Hippocampal formation (tissue), 2 donors: ENCODE measurements at places on chromosomes 3 and 15.

- DNase-seq, result no peak
Measured at GRCh38 chr3:178342111-178342510, 194.1 kb upstream of the KCNMB2 start.

GRCh38 chr3:190265796-190266195, 56.5 kb downstream of the CLDN1 start:
- no peak for DNase-seq

- DNase-seq, result no peak
Measured at GRCh38 chr3:125115640-125116039, 59.8 kb upstream of the HEG1 start.

DNA sequence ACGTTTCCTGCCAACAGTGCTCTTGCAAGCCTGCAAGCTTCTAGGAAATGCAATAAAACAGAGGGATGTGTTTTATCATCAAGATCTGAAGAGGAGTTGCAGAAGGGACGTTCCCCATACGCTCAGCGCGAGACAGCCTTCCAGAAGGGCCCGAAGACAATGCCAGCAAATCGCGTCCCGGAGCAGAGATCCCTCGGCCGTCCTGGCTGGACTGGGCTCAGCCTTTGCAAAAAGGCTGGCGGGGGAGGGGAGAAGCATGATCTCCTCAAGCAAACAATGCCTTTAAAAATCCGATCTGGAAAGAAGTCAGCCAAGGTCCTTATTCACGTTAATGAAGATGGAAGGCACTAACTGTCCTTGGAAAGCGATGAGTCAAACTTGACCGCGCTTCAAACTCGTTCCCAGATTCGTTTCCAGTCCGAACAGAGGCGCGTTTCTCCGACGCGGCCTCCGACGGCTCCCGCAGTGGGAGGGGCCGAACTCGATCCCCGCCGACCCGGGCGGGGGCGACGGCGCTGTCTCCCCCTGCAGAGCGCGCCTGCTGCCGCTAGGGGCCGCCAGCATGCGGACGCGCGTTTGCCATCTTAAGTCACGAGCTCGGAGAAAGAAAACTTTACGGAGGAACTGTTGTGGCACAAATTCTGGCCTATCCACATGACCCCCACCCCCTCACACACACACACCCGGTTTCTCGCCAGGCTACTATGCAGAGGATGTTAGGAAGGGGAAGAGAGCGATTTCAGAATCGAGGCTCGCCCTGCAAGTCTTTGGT, 5.5 kb downstream of the BCL6 start:
- peak; percentile 78 for DNase-seq

DNA sequence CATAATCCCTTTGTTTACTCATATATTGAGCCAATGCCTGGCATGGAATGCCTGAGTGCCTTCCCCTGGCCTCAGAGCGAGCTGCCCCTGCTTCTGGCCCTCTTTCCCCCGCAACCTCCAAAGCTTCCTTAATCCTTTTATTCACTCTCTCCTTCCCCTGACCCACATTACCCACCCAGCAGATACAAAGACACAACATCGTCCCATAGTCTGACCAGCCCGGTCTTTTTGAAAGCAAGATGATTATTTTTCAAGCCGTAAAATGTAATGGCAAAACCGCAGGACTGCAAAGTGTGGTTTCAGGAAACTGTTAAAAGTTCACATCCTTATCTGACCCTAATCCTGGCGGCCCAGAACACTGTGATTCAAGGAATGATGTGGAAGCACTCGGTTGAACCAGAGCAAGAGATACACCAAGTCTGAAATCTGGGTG, 78.4 kb upstream of the LRTM1 start:
- no peak for DNase-seq

DNA sequence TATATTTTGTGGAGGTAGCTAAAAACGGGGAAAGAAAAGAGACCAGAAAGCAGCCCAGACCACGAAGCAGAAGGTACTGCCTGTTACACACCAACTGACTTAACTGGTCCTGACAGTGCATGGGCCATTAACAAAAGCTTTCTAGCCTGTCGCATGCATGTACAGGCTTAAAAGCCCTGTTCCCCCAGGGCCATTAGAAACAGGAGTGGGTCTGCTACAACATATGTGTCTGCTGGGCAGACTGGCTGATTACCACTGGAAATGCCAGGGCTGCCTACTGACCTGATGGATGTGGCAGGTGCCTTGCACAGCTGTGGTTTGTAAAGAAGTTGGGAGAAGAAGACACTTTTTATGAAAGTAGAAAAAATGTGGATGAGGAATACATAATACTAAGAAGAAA, 137.4 kb downstream of the GAP43 start:
- no peak for DNase-seq

GRCh38 chr3:18513091-18513490, 88.0 kb upstream of the SATB1 start:
- DNase-seq, result no peak

GRCh38 chr15:69422336-69422895, 8.3 kb downstream of the KIF23 start:
- DNase-seq, result no peak

DNA sequence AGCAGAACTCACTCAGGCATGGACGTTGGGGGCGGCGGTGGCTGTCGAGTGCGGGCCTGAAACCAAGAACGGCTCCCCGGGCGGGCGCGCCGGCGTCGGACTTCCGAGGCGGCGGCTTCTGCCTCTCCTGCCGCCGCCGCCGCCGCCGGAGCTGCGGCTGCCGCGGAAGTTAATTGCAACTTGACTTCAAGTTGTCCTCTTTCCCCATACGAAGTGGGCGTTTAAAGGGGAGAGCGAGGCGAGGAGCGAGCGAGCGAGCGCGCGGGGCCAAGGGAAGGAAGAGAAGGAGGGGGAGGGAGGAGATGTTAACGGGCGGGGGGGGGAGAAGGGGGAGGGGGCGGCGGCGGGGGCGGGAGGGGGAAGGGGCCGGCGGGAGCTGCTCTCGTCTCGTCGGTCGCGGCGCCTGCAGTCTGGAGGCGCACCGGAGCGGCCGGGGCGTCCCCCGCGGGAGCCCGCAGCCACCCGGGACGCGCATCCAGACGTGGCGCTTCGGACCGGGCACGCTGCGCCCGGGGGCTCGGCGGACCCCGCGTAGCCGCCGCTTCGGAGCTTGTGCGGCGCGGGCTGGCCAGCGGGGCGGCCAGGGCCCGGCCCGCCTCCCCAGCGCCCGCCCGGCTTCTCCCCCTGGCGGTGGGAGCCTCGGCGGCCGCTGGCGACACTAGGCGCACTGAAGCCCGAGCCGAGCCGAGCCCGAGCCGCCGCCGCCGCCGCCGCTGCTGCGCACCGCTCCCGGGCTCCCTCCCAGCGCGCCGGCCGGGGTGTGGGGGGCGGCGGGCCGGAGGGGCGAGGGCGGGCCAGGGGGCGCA, 19.7 kb upstream of the SATB1 start:
- peak; percentile 51 for DNase-seq

- no peak for DNase-seq
Measured at GRCh38 chr3:131526801-131527347, 24.1 kb upstream of the MRPL3 start.

- DNase-seq, result no peak
Measured at GRCh38 chr15:63146684-63147083, 10.6 kb downstream of the RPS27L start.

DNA sequence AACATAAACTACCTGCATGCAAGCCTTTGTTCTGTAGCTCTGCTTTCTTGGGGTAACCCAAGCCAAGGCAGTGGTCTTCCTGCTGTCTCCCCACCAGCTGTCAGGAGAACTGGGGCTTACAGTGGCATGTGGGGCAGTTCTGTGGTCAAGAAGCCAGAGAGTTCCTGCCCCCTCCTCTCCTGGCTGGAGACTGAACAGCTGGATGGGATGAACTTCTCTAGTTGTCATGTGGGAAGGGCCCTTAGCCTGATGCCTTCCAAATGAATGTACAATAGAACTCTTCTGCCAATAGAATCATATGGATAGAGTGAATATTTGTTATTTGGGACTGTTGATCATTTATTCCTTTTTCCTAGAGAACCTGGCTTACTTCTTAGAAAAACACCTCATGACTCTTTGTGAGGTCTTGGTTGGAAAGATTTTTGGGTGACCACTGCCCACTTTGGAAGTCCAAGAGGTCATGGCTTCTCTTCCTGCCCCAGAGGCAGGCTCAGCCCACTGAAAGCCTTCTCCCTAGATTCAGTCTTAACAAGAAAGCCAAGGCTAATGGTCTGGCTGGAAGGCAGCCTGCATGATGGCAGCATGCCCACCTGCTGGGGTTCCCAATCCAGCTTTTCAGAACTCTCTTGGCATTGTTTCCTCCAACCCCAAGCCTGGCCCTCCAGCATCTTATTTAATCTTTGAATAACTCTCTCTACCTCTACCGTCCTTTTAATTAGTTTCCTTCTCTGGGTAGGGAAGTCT, 462.9 kb upstream of the PROK2 start:
- peak; percentile 41 for DNase-seq

GRCh38 chr3:125289429-125289981, 77.0 kb upstream of the SLC12A8 start:
- no peak for DNase-seq

- no peak for DNase-seq
Measured at GRCh38 chr3:39407259-39407629, 724 bp downstream of the RPSA start.
